Left ventricle myocardium inferior (tissue), 1 donor: ENCODE measurements at places on chromosomes 12 and 14. TPM values are rescaled to one million over a fixed set of nuclear protein-coding genes. Genes with fewer than 3 reads are reported as not detected.
A peak's percentile ranks its signal among the peaks of the same experiment; 100 is the strongest.

The E2F7 gene
- 0.27 TPM for total RNA-seq

The CKAP4 gene
- 51.8 TPM for total RNA-seq

The PNN gene
- 30.1 TPM for total RNA-seq

The HCAR1 gene
- not detected for total RNA-seq

The TMPRSS12 gene
- not detected for total RNA-seq

The CLSTN3 gene
- total RNA-seq = 4.6 TPM

The CBLN3 gene
- 0.55 TPM for total RNA-seq

The CEP170B gene
- total RNA-seq = 11.7 TPM

GRCh38 chr12:9760699-9761418, at the start of gene CD69:
CD69 (minus strand) TSS chr12:9760901; CDS start chr12:9760820, 81 bp downstream.
- no peak within 1 kb of the TSS for H3K27ac ChIP-seq
- H3K27me3 ChIP-seq = no peaks in the 10 kb centered on the region
- no peaks in the 10 kb centered on the region for H3K4me1 ChIP-seq

GRCh38 chr12:93676408-93677194, 574 bp upstream of the CRADD start:
- H3K36me3 ChIP-seq = peaks cover 4% of the 10 kb centered on the region
- H3K4me3 ChIP-seq = peak overlapping the region; percentile 74
- no peak for DNase-seq

DNA sequence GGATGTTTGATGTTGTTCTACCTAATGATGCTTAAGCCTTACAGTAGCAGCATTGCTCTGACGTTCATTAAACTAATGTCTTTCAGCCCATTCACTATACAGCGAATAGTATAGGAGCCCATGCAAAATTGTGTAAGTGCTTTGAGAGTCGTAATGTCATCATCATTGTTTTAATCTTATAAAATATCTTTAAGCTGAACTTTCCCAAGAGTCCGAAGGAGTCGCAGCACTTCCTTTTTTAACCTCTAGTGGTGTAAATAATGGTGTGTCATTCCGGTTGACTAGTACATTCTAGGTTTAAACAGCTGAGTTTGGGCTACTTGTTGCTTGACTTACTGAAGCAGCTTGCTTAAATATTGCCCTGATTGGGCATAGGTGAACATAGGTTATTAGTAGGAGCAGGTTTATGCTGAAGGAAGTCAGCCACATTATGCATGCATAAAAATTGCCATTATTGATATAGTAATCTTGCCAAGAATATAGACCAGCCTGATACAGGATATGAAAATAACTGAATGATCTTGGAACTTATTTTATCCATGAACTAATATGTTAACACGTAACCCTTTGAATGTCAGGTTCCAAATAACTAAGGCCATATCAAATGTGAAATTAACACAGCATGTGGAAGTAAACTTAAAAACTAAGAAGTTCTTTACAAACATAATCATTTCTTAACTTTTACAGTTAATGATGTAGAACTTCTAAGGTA, 2.6 kb downstream of the WNK1 start:
- peaks cover 91% of the 10 kb centered on the region for H3K4me1 ChIP-seq
- H3K4me3 ChIP-seq = peak overlapping the region; percentile 92
- H3K27ac ChIP-seq = peak overlapping the region; percentile 99
- H3K27me3 ChIP-seq = no peaks in the 10 kb centered on the region

- no peak overlapping the region for H3K27ac ChIP-seq
- no peaks in the 10 kb centered on the region for H3K36me3 ChIP-seq
- no peaks in the 10 kb centered on the region for H3K4me1 ChIP-seq
- H3K4me3 ChIP-seq = no peak overlapping the region
- DNase-seq = no peak
- no peaks in the 10 kb centered on the region for H3K27me3 ChIP-seq
These were observed 883.7 kb downstream of the GALC start for GRCh38 chr14:87109271-87109670.

GRCh38 chr12:108610856-108611605, 13.1 kb upstream of the TMEM119 start:
- no peak for DNase-seq
- no peak overlapping the region for H3K27ac ChIP-seq
- no peaks in the 10 kb centered on the region for H3K27me3 ChIP-seq
- peaks cover 17% of the 10 kb centered on the region for H3K4me1 ChIP-seq

DNA sequence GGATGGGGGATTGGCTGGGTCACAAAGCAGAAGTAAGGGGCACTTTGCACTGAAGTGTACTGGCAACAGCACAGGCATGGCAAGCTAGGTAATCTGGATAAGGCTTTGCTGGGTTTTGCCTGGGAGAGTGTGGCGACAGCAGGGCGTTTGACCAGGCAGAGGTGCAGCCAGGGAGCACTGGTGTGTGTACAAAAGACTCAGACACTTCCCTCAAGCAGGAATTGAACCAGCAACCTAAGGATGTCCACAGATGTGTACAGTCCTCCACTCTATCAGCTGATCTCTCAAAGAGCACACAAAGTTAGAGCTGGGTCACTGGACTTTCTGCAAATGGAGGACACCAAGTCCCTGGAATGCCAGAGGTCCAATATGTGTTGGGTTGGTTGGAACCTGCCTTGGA, 15.4 kb upstream of the RNASE4 start:
- no peak overlapping the region for H3K4me3 ChIP-seq
- no peaks in the 10 kb centered on the region for H3K4me1 ChIP-seq
- no peak for DNase-seq

DNA sequence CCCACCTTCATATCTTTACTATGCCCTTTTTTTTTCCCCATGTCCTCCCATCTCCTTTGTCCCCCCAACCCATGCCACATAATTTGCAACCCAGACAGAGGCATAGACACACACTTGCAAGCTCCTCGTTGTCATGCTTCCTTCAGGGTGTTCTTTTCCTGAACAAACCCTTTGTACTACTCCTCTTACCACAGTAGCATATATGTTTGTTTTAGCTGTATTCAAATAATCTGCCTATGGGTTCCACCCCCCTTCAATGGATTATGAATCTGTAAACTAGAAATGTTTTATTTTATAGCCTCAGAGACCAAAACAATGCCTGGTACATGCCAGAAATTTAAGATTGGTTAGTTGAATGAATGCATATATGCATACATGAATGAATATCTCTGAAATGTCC, 307.1 kb upstream of the E2F7 start:
- H3K4me1 ChIP-seq = no peaks in the 10 kb centered on the region
- no peaks in the 10 kb centered on the region for H3K36me3 ChIP-seq
- no peak overlapping the region for H3K27ac ChIP-seq
- H3K4me3 ChIP-seq = no peak overlapping the region
- DNase-seq = no peak

DNA sequence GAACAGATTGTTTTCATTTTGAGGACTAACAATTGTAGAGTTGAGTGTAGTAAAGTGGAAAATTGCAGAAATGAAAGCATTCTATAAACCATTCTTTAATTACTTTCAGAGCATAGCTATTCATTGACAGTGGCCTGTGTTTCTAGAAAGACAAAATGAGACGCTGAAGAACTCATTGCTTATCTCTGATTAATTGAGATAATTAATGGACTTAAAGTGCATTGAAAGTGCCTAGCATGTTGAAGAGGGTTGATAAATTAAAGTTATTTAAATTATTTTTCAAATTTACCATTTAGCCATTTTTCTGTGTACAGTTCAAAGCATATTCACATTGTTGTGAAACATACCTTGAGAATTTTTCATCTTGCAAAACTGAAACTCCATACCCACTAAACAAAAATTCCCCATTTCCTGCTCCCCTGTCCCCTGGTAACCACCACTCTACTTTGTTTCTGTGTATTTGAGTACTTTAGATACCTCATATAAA, 57.4 kb downstream of the DAAM1 start:
- no peak overlapping the region for H3K4me3 ChIP-seq
- H3K27ac ChIP-seq = no peak overlapping the region
- peaks cover 87% of the 10 kb centered on the region for H3K4me1 ChIP-seq
- DNase-seq = no peak
- no peaks in the 10 kb centered on the region for H3K27me3 ChIP-seq

DNA sequence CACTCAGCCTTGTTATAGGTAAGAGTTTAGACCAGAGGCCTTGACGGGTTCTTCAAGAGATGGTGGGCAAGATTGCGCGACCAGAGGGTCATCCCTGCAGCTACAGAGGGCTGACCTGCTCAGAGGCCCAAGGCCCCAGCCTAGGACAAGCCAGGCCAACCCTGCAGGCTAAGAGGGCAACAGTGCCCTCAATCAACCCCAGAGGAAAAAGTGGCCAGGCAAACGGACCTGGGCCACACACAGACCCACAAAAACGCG, 1.3 kb downstream of the SSH1 start:
- no peaks in the 10 kb centered on the region for H3K27me3 ChIP-seq
- H3K4me1 ChIP-seq = peaks cover 73% of the 10 kb centered on the region
- peak overlapping the region; percentile 84 for H3K4me3 ChIP-seq
- H3K36me3 ChIP-seq = peaks cover 6% of the 10 kb centered on the region
- H3K27ac ChIP-seq = peak overlapping the region; percentile 98

- H3K27me3 ChIP-seq = peaks cover 4% of the 10 kb centered on the region
- no peaks in the 10 kb centered on the region for H3K36me3 ChIP-seq
- peaks cover 6% of the 10 kb centered on the region for H3K4me1 ChIP-seq
- no peak overlapping the region for H3K4me3 ChIP-seq
- no peak for DNase-seq
- H3K27ac ChIP-seq = no peak overlapping the region
These were observed 5.3 kb downstream of the OASL start for GRCh38 chr12:121033625-121034349.

- H3K4me3 ChIP-seq = no peak overlapping the region
- no peaks in the 10 kb centered on the region for H3K36me3 ChIP-seq
- H3K4me1 ChIP-seq = peaks cover 4% of the 10 kb centered on the region
- no peak for DNase-seq
- no peaks in the 10 kb centered on the region for H3K27me3 ChIP-seq
- H3K27ac ChIP-seq = no peak overlapping the region
These were observed 13.4 kb downstream of the GSG1 start for GRCh38 chr12:13090054-13090453.

DNA sequence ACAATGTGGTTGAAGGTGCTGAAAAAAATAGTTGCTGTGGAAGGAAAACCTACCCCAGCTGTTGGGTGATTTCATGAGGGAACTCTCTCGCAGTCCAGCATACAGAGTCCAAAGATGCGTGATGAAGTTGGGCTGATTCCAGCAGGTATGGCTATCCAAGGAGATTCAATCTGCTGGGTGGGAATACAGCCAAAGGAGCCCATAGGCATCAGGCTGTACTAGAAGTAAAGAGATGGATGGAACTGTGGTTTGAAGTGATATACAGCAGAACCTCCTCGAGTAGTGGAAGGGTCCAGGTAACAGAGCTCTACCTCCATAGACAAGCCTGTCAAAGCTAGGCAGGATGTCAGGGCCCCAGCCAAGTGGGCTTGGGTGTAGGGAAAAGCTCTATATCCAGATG, 11.5 kb upstream of the TMTC2 start:
- H3K36me3 ChIP-seq = no peaks in the 10 kb centered on the region
- no peaks in the 10 kb centered on the region for H3K27me3 ChIP-seq
- H3K27ac ChIP-seq = no peak overlapping the region
- no peak for DNase-seq
- H3K4me3 ChIP-seq = no peak overlapping the region
- H3K4me1 ChIP-seq = peaks cover 11% of the 10 kb centered on the region

- DNase-seq = no peak
- H3K4me3 ChIP-seq = no peak overlapping the region
- no peak overlapping the region for H3K27ac ChIP-seq
- H3K36me3 ChIP-seq = no peaks in the 10 kb centered on the region
- no peaks in the 10 kb centered on the region for H3K27me3 ChIP-seq
These were observed 27.8 kb downstream of the CNOT2 start for GRCh38 chr12:70271025-70271424.

GRCh38 chr12:12392413-12392812, 35.5 kb downstream of the BORCS5 start:
- H3K27me3 ChIP-seq = no peaks in the 10 kb centered on the region
- H3K27ac ChIP-seq = no peak overlapping the region
- H3K36me3 ChIP-seq = no peaks in the 10 kb centered on the region
- no peak overlapping the region for H3K4me3 ChIP-seq
- H3K4me1 ChIP-seq = peaks cover 20% of the 10 kb centered on the region
